ENCODE measurements at places on chromosomes 1 and 21. TPM values are rescaled to one million over a fixed set of nuclear protein-coding genes. Genes with fewer than 3 reads are reported as not detected.

GRCh38 chr1:240468656-240469055 lies 143.3 kb downstream of the GREM2 start:
- H3K36me3 ChIP-seq, result no peaks in the 10 kb centered on the region
- H3K4me1 ChIP-seq, result no peaks in the 10 kb centered on the region
- H3K4me3 ChIP-seq, result no peak overlapping the region

STIL gene
- 5.3 TPM for total RNA-seq

- peaks cover 67% of the 10 kb centered on the region for H3K27me3 ChIP-seq
- peak; percentile 31 for DNase-seq
- no peaks in the 10 kb centered on the region for H3K36me3 ChIP-seq
- peaks cover 4% of the 10 kb centered on the region for H3K4me1 ChIP-seq
Measured at GRCh38 chr21:45592208-45592619, 50.0 kb upstream of the SLC19A1 start.

DNA sequence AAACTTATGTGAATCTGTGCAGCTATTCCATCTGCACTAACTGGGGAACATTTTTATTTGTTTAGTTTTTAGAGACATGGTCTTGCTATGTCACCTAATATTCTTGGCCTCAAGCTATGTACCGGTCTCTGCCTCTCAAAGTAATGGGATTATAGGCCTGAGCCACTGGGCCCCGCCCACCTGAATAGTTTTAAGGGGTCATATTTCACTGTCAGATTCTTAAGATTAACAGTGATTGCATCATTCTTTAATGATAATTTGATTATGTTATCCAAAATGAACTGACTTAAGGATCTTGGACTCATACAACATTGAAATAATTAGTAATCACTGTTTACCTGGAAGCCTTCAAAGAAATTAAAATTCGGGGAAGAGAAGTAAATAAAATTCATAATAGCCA lies 12.6 kb upstream of the KLF18 start:
- no peak overlapping the region for H3K4me3 ChIP-seq
- H3K36me3 ChIP-seq, result no peaks in the 10 kb centered on the region
- DNase-seq, result no peak
- H3K27ac ChIP-seq, result no peak overlapping the region
- peaks cover 17% of the 10 kb centered on the region for H3K27me3 ChIP-seq

HIVEP3 gene
- total RNA-seq, result 15.6 TPM

DNA sequence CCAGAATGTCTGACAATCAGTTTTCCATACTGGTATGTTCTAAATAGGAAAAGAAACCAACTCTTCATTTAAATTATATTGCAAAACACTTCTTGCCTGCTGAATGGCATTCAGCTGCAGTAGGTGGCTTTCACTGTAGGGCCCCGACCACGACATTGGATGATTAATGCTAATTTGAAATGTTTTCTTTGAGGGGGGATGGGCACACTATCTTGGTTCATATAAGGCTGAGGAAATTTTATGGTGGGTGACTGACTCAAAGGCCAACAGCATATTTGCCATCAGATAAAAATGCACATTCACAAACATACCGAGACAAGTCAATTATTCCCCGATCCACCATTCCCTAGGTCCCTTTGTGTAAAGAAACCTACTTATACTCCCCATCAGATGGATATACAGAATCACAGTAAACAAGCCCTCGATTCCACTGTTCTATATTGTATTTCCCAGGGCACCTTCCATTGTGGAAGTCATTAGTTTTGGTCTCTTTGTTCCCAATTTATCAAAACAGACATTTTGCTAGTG lies 464.2 kb upstream of the DAB1 start:
- no peaks in the 10 kb centered on the region for H3K4me1 ChIP-seq
- no peaks in the 10 kb centered on the region for H3K27me3 ChIP-seq
- H3K4me3 ChIP-seq, result no peak overlapping the region

LAMB3 gene
- total RNA-seq, result 64.1 TPM

ADGRL4 gene
- 11.8 TPM for total RNA-seq

COL24A1 gene
- total RNA-seq, result 7.0 TPM

GRCh38 chr1:39561279-39561678 lies 15.3 kb downstream of the PABPC4 start:
- DNase-seq, result no peak
- H3K27ac ChIP-seq, result no peak overlapping the region
- no peaks in the 10 kb centered on the region for H3K27me3 ChIP-seq
- no peaks in the 10 kb centered on the region for H3K4me1 ChIP-seq
- peaks cover 4% of the 10 kb centered on the region for H3K36me3 ChIP-seq
- H3K4me3 ChIP-seq, result no peak overlapping the region

DNA sequence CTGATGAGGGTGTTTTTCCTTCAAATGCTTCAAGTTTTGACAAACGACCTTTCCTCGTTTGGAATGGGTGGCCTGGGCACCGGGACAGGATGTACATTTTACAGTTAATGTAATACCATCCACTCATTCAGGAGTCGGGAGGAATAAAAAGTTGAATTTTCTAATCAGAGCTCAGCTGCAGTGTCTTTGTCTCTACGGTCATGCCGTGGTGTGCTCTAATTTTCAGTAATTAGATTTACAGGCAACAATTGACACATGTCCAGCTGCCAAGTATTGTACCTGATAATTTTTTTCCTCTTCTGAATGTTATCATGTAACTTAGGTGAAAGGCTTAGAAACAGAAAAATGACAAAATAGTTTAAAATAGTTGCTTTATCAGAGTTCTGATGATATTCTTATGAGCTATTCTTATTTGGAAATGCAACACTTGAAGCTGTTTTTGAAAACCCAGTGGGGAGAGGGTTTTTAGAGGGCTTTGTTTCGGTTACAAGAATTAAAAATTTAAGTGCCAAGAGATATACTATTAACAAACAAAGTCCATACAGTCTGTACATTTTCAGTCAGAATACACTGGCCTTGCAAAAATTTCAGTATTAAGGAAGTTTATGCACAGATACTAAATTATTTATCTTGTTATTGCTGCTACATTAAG lies 1.0 kb downstream of the CDKN2C start:
- peak overlapping the region; percentile 97 for H3K27ac ChIP-seq
- peak overlapping the region; percentile 88 for H3K4me3 ChIP-seq
- H3K36me3 ChIP-seq, result no peaks in the 10 kb centered on the region
- DNase-seq, result no peak

- no peaks in the 10 kb centered on the region for H3K36me3 ChIP-seq
- H3K4me3 ChIP-seq, result no peak overlapping the region
- no peaks in the 10 kb centered on the region for H3K4me1 ChIP-seq
Measured at GRCh38 chr1:162075862-162076261, 6.4 kb downstream of the NOS1AP start.

GRCh38 chr1:114023377-114023776 lies 44.1 kb downstream of the OLFML3 start:
- no peaks in the 10 kb centered on the region for H3K36me3 ChIP-seq
- no peak for DNase-seq
- H3K27me3 ChIP-seq, result no peaks in the 10 kb centered on the region
- no peak overlapping the region for H3K27ac ChIP-seq

GRCh38 chr1:100580446-100580845 lies 42.5 kb downstream of the GPR88 start:
- H3K27me3 ChIP-seq, result no peaks in the 10 kb centered on the region
- H3K4me1 ChIP-seq, result no peaks in the 10 kb centered on the region
- H3K36me3 ChIP-seq, result no peaks in the 10 kb centered on the region
- no peak overlapping the region for H3K27ac ChIP-seq

DNAJC6 gene
- total RNA-seq, result 4.6 TPM

CLDN17 gene
- not detected for total RNA-seq

CNR2 gene
- 0.05 TPM for total RNA-seq

PROK1 gene
- not detected for total RNA-seq

CD247 gene
- total RNA-seq, result 5.3 TPM

DNA sequence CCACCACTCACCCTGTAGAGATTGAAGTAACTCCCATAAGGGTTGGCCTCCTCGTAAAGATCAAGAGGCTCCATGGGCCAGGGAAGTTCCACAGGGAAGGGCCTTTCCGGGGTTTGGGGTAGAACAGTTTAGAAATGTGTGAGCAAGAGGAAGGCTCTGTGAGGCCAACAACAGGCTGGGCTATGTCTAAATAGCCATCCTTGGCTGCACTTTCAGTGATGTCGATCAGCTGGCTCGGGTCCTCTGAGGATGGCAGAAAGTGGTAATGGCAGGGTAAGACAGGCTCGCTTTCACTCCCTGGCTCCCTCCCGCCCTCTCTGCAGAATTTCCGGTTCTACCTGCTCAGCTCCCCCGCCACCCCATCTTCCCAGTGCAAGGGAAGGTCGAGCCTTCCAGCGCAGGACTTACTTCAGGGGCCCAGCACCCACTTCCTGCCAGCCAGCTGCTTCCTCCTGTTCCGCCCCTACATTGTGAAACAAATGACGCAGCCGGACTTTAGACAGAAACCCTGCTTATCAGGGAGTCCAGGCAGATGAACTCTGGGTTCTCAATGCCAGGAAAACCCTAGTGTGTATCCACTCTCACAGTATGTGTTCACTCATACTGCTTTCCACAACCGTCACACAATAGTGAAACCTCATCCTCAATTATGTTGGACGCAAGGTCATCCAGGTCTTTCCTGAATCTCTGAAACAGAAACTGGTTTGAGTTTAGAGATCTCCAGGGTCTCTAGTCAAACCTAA lies 7.3 kb downstream of the F11R start:
- peaks cover 91% of the 10 kb centered on the region for H3K4me1 ChIP-seq
- no peaks in the 10 kb centered on the region for H3K27me3 ChIP-seq
- H3K27ac ChIP-seq, result peak overlapping the region; percentile 91
- DNase-seq, result peak; percentile 78

CYP4Z1 gene
- total RNA-seq, result 0.47 TPM

DNA sequence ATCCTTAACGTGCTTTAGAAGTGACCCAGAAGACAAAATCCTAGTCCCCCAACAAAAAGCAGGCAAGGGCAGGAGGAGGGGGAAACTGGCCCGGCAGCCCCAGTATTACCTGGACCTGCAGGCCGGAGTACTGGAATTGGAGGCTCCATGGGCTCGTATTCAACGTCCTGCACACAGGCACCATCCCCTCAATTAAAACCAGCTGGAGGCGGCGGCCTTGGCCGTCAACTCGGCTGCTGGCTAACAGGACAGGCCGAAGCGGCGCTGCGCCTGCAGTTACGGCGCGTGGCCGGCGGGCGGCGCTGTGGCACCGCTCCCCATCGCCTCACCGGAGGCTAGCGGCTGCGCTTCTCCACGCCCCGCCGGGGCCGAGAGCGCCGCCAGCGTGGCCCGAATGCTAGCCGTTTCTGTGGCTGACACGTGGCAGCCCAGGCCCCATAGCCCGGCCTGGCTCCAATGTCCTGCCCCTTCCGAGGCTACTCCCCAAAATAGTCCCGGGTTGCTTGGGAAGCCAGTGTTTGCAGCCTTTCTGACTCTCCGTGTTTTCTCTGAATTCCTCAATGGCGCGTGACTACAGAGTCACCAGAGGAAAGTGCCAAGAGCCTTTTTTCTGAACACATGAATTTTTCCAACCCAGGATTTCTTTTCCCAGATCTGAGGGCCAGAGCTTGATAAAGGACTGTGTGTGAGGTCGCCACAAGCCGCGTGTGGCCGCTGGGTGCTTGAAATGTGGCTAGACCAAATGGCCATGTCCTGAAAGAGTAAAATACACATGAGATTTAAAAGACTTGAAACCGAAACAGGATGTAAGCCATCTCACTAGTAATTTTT lies 82.5 kb downstream of the HHIPL2 start:
- DNase-seq, result peak; percentile 93
- H3K36me3 ChIP-seq, result no peaks in the 10 kb centered on the region
- peak overlapping the region; percentile 19 for H3K4me3 ChIP-seq
- H3K27ac ChIP-seq, result peak overlapping the region; percentile 83

DNA sequence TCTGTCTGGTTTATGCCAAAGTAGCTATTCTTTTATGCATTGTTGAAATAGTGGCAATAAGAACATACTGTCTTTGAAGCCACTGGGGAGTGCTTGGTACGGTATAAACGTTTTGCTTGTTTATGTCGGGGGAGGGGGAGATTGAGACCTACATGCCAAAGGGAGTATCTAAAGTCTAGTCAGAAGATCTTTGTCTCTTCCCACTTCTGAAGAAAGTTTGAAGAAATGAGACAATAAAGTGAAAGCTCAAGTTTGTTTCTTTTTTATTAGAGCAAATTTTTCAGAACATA lies 6.8 kb downstream of the AKIRIN1 start:
- H3K36me3 ChIP-seq, result peaks cover 83% of the 10 kb centered on the region
- no peaks in the 10 kb centered on the region for H3K27me3 ChIP-seq
- H3K4me1 ChIP-seq, result peaks cover 43% of the 10 kb centered on the region
- no peak overlapping the region for H3K4me3 ChIP-seq

DNA sequence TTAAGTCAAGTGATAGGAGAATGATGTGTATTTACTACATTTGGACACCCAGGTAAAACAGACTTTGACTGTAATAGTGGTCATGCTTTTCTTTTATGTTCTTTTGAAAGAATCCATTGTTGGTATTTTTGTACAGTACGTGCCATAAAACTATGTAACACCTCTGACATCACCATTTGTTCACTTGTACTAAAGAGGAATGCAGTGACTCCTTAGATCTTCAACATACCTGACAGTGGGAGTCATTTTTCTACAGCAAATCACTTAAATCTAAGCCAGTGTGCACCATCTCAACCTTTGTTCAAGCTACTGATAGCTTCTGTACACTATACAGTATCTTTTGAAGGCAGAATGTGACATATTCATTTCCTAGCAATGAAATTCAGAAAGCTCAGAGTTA lies 6.3 kb upstream of the PLD5 start:
- peaks cover 26% of the 10 kb centered on the region for H3K27me3 ChIP-seq
- DNase-seq, result no peak
- H3K4me3 ChIP-seq, result no peak overlapping the region

TRIM46 gene
- total RNA-seq, result 0.73 TPM

GRCh38 chr1:151760597-151761385 lies 2.5 kb downstream of the MRPL9 start:
- H3K4me1 ChIP-seq, result peaks cover 15% of the 10 kb centered on the region
- no peak overlapping the region for H3K27ac ChIP-seq
- H3K4me3 ChIP-seq, result no peak overlapping the region
- no peak for DNase-seq
- no peaks in the 10 kb centered on the region for H3K27me3 ChIP-seq

CFHR5 gene
- total RNA-seq, result not detected

- no peak for DNase-seq
- H3K36me3 ChIP-seq, result no peaks in the 10 kb centered on the region
- H3K27ac ChIP-seq, result no peak overlapping the region
Measured at GRCh38 chr1:218488531-218488930, 143.4 kb downstream of the TGFB2 start.

ANGPTL3 gene
- total RNA-seq, result not detected

- no peak for DNase-seq
- no peak overlapping the region for H3K4me3 ChIP-seq
- H3K27me3 ChIP-seq, result no peaks in the 10 kb centered on the region
- H3K4me1 ChIP-seq, result no peaks in the 10 kb centered on the region
- no peaks in the 10 kb centered on the region for H3K36me3 ChIP-seq
Measured at GRCh38 chr1:168582688-168583336, 6.4 kb downstream of the XCL1 start.

Data from left lung (tissue), 14 donors.